ENCODE measurements at places on chromosomes 2 and 18. TPM values are rescaled to one million over a fixed set of nuclear protein-coding genes. Genes with fewer than 3 reads are reported as not detected.

DNA sequence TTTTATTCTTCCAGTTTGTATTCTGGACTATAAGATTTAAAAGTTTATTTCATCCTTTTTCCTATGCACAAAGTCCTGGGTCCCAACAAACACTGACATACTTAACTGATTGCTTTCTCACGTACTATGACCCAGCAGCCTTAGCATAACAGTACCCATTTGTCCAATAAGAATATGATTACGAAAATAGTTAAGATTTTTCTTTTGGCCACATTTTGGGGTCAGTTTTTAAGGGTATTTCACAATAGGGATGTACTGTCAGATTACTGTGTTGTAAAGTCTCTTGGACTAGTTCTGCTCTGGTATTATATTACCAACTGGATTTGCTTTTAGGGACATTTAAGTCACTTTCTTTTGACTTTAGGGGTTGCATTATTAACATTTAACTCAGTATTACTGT, 46.1 kb downstream of the TTC39C start:
- DNase-seq, result no peak
- no peaks in the 10 kb centered on the region for H3K27me3 ChIP-seq
- H3K4me3 ChIP-seq, result no peak overlapping the region
- no peak overlapping the region for H3K27ac ChIP-seq

DNA sequence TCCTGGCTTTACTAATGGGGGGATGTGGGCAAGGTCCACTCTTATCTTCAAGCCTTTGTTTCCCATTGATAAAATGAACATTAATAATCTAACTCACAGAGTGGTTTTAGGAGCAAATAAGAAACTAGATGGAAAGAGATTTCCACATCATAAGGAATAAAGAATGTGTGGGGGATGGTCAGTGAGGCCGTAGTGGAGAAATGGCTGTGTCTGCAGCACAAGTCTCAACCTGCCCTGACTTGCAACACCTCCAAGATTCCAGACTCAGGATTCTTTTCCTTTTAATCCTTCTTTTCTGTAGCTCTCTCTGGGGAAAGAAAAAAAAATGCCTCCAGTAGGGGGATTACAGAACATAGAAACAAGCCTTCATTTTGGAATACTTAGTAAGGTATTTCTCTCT, 124.2 kb upstream of the MEX3C start:
- no peaks in the 10 kb centered on the region for H3K4me1 ChIP-seq
- H3K4me3 ChIP-seq, result no peak overlapping the region
- no peaks in the 10 kb centered on the region for H3K36me3 ChIP-seq
- no peaks in the 10 kb centered on the region for H3K27me3 ChIP-seq
- no peak overlapping the region for H3K27ac ChIP-seq

GRCh38 chr2:73766994-73767393, 12.9 kb downstream of the DUSP11 start:
- H3K4me1 ChIP-seq, result no peaks in the 10 kb centered on the region
- H3K27me3 ChIP-seq, result no peaks in the 10 kb centered on the region
- H3K36me3 ChIP-seq, result peaks cover 2% of the 10 kb centered on the region
- H3K27ac ChIP-seq, result no peak overlapping the region

DNA sequence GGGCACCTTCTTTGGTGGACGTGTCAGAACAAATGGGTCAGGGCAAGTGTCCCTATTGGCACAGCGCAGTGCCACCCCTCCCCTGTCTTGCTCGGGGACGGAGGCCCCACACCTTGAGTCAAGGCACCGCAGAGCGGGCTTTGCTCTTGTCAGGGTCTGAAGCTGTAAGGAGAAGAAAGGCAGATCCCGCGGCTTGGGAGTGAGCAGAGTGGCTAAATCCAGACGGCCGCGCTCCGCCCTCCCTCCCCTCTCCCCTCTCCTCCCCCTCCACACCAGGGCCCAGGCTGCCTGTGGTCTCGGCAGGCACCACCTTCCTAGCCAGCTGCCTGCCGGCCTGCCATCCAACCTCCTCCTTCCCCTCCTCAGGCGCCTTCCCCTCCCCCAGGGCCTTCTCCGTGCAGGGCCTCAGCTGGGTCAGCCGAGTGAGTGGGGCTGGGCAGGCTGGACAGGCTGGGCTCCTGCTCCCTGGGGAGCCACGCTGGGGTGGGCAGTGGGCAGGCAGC, 25.8 kb downstream of the SPEG start:
- H3K4me1 ChIP-seq, result peaks cover 26% of the 10 kb centered on the region
- H3K36me3 ChIP-seq, result no peaks in the 10 kb centered on the region
- DNase-seq, result peak; percentile 59
- peak overlapping the region; percentile 72 for H3K27ac ChIP-seq
- H3K4me3 ChIP-seq, result no peak overlapping the region
- H3K27me3 ChIP-seq, result no peaks in the 10 kb centered on the region

GRCh38 chr18:78625847-78626246, 353.8 kb upstream of the SALL3 start:
- no peak overlapping the region for H3K4me3 ChIP-seq
- H3K27me3 ChIP-seq, result no peaks in the 10 kb centered on the region
- no peak for DNase-seq
- no peak overlapping the region for H3K27ac ChIP-seq

The CROCC2 gene
- 0.55 TPM for total RNA-seq
